ENCODE measurements at places on chromosomes 5 and 9.

GRCh38 chr5:148949841-148950470, 112.9 kb downstream of the SH3TC2 start:
- DNase-seq = no peak

DNA sequence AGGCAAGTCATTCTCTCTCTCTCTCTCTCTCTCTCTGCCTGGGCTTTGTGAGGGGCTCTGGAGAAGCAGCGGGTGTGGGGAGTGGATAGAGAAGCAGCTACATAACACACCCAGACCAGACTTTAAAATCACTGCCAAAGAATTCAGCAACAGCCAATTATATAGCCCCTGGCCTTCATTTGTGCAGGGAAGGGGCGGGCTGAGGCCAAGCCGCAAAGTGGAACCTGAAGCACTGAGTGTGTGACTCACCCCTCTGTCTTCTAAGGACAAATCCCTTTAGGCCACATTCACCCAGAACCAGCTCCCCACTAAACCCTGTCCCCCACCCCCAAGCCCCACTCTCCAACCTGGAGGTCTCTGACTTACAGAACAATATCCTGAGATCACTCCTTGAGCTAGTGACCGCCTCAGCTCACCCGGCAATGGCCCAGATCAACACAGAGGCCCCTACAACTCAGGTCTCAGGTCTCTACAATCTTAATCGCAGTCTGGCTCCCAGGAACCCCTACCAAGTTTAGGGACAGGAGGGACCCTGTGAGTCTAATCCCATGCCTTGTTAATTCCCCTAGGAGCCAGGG, 6.0 kb downstream of the B4GALT1 start:
- DNase-seq = no peak

GRCh38 chr5:168960497-168960896, 340.4 kb downstream of the SLIT3 start:
- no peak for DNase-seq

DNA sequence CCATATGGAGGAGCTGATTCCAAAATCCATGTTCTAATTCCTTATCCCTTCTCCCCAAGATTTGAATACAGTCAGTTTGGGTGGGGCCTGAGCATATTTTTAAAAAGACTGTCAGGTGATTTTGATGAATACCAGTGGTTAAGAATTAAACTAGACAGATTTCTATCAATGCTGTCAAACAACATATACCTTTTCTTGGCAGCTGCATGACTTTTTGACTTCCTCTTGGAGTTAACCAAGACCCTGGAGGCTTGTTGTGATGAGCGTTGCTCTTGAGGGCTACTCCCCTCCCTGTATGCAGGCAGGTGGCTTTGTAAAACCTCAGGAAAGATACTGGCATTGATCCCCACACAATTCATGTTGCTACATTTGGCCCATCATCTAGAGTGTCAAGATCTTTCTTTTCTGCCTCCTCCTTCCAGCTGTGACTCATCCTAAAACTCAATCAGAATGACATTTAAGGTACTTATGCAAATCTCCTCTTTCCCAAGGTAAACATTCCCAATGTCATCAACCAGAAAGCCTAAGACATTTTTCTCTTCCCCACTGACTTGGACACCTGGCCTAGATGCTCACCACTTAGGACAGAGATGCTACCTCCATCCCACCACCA, 61.7 kb downstream of the PPP2R2B start:
- DNase-seq = no peak

DNA sequence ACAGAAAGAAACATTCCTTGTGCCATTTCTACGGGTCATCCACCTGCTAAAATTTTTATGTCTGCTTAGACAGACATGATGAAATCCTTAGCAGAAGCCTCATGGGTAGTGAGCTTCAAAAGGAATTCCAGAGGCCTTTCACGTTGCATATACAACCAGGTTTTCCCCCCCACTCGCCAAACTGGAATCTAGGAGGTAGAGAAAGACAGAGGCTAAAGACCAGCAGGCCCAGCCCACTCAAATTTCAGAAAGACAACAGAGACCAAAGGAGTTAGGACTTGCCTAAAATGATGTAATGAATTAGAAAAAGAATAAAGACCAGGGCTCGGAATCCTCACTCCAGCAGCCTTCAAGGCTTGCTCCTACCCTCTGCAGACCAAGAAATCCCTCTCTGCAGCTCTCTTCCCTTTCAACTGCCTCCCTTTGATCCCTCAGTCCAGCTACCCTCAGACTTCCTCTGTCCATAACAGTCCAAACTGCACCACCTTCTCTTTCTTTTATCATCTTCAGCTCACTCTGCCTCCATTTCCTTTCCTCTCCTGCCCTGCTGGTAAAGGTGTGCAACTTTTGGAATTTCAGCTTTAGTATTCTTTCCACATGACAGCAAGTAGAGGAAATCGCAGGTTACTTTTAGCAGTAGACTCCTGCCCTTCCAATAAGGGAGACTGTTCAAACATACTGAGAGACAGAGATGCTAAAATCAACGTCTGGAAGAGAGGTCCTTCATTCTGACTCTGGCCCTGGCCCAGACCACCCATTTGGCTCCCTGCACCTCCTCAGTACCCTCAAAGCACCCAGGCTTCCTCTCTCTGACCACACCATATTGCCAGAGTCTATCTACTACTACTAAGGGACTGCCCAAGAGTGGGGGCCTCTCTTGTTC, 8.9 kb downstream of the B4GALT1 start:
- no peak for DNase-seq

- no peak for DNase-seq
These were observed 62.8 kb upstream of the SUB1 start for GRCh38 chr5:32522429-32523143.

- DNase-seq = no peak
These were observed 766 bp downstream of the NR5A1 start for GRCh38 chr9:124506433-124506832.

All from stimulated activated CD4-positive, alpha-beta T cell treated with anti-CD3 and anti-CD28 coated beads, Interleukin-15, amount 100 ng/mL, for 1 hour (primary cell).